ENCODE measurements at places on chromosomes 1 and 21.

DNA sequence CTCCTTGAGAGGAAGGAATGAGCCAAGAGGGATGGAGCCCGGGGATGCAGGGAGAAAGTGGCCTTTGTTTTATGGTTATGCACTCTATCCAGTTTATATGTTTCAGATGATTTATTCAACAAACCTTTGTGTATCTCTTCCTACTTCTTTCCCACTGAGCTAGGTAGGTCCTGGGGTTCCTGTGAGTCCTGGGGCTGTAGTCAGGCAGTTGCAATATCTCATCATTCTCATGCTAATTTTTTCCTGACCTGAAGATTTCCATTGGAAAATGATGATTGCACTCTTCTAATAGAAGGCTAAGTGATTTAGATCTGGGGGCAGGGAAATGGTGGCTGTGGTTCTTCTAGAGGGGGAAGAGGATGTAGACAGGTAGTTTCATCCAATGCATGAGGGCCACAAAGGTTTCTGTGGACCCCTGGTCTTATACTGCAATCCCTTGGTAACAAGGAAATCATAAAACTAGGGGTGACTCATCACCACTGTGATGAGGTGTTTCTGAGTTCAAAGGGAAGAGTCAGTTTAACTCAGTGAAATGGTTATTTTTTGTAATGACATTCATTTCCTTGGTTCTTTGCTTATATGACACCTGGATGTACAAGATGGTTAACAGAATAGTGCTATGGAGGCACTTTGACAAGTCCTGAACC lies 20.2 kb downstream of the B3GALT5 start:
- no peak for DNase-seq

- no peak for DNase-seq
These were observed 1.3 kb downstream of the MEF2D start for GRCh38 chr1:156499194-156499841.

- DNase-seq, result no peak
These were observed 313.4 kb upstream of the FMN2 start for GRCh38 chr1:239778208-239778813.

DNA sequence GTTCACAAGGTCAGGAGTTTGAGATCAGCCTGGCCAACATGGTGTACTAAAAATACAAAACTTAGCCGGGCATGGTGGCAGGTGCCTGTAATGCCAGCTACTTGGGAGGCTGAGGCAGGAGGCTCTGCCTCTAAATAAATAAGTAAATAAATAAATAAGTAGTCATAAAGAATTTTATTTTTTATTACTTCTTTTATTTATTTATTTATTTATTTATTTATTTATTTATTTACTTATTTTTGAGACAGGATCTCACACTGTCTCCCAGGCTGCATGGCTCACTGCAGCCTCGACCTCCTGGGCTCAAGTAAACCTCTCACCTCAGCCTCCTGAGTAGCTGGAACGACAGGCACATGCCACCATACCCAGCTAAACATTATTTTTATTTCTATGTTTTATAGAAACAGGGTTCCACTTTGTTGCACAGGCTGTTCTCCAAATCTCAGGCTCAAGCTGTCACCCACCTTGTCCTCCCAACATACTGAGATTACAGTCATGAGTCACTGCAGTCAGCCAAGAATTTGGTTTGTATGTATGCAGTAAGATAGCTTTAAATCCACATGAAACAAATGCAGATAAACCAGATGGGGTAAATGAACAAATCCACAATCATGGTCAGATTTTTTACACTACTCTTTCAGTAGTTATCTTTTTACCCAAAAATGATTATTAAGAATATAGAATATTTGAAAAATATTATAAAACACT lies 523.3 kb upstream of the RGS18 start:
- no peak for DNase-seq

- DNase-seq, result no peak
These were observed 79.7 kb upstream of the EFHD2 start for GRCh38 chr1:15330028-15330427.

DNA sequence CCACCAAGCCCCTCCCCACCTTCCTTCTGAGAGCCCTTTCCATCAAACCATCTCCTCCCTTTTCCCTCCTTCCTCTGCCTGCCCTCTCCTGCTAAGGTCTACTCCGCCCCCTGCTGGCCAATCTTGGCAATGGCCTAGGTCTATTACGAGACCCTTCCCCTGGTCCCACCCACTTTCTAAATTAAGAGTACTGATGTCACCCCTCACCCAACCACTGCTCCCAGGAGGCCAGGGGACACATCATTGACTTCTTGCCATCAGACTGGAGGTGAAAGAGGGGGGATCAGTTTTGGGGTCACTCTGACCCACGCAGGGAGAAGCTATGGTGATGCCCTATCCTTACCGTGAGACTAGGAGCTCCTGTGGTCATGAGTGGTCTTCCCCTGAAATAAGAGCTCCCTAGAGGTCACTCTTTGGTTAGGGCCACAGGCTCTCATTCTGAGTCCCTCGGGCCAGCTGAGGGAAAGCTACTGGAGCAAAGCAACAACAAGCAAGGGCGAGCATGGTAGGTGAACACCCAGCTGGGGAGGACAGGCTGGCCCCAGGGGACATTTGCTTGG lies 34.6 kb upstream of the S100A7 start:
- peak; percentile 80 for DNase-seq

GRCh38 chr1:14500912-14501311 lies 97.6 kb upstream of the KAZN start:
- DNase-seq, result no peak

DNA sequence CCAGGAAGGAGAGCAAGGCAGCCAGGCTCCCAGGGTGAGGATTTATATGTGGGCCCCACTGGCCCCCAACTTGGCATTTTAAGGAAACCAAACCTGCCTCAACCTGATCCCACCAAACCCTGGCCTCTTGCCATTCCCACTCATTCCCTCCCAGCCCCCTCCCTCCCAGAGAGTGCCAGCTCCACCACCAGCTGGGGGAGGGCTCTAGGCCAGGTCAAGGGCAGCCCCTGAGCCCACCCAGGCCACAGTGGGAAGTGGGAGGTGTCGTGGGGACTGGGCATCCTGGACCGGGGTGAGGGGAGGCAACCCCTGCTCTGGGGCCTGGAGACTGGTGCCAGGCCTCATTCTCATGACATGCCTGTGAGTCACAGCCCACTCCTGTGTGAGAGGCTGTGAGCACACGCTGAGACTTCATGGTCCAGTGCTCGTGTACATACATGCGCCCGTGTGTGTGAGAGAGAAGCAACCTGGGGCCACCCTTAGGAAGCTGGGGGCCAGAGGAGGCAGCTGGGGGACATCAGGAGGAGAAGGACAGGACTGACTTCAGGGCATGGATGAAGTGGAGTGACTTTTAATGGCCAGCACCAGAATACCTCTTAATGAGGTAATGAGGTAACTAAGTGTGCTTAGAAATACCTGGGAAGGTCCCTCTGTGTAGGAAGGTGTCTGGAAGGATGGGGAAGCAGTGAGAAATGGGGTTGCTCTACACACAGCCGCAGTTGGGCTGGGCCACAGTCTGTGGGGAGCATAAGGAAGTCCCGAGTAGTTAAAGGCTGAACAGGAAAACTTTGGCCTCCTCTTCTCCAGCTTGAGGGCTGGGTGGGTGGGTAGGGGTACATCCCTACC lies at the start of gene S100A2:
Gene S100A2 (minus strand): TSS at position 316 of the 846 bp plus-strand sequence. CDS start 1,967 bp downstream, outside the sequence.
- no peak for DNase-seq

GRCh38 chr1:229310833-229311232 lies 32.0 kb downstream of the CCSAP start:
- no peak for DNase-seq

DNA sequence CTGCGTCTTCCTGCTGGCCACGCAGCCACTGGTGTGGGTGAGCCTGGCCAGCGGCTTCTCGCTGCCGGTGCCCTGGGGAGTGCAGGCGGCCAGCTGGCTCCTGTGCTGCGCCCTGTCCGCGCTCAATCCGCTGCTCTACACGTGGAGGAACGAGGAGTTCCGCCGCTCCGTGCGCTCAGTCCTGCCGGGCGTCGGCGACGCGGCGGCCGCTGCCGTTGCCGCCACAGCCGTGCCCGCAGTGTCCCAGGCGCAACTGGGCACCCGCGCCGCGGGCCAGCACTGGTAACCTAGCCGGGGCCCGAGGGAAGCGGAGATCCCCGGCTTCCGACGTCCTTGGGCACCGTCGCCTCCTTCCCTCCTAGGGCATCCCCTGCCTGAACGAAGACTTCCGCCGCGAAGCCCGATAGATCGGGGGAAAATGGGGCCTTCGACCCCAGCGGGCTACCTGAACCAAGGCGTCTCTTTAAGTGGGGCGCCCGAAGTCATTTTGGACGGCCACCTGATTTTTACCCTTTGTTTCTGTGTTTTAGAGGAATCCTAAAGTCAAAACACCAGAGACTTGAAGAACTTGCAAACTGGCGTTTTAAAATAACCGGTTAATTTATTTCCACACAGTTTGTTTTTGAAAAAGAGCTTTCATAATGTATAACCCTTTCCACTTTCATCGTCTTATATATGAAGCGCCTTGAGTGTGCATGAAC lies 2.0 kb downstream of the GPR88 start:
- no peak for DNase-seq

DNA sequence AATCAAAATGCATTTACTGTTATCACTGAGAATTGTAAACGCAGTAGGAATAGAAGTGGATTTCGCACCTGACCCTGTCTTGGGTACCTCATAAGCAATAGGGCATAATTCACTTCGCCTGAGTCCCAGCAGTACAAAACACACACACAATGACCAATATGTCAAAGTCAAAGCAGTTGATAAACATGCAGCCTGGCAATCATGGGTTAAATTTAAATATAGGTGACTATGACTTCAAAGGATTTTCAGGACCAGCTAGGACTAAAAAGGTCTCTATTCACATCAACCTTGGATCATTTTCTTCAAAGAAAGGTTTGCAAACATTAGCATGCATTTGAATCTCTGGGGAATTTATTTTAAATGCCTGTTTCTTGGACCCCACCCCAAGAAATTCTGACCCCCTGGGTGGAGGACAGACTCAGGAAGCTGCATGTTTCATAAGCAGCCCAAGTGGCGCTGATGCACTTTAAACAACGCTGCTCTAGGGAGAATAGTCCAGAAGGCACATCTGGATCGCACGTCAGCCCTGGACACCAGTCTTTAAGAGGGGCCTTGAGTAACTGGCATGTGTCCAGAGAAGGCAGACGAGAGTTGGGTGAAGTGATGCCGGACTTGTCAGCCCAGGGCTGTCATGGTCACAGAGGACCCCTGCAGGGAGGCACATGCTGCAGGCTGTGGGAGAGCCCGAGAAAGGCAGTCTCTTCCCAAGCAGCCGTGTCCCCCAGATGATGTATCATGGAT lies 55.7 kb upstream of the EFHD2 start:
- DNase-seq, result peak; percentile 14

DNA sequence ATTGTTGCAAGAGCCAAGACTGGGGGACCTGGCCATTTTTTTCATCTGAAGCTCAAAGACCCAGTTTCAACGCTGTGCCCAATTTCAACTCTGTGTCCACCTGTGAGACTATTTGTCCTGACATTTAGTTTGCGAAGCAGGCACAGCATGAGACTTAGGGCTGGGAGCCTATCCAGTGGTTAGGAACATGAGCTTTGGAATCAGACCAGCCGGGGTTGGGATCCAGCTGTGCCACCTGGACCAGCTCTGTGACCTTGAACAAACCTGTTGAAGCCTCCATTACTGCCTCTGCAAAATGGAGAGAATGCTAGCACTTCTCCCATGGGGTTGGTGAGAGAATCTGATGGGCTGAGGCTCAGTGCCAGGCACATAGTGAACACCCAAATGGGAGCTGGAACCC lies 206.1 kb upstream of the TMEM51 start:
- no peak for DNase-seq

DNA sequence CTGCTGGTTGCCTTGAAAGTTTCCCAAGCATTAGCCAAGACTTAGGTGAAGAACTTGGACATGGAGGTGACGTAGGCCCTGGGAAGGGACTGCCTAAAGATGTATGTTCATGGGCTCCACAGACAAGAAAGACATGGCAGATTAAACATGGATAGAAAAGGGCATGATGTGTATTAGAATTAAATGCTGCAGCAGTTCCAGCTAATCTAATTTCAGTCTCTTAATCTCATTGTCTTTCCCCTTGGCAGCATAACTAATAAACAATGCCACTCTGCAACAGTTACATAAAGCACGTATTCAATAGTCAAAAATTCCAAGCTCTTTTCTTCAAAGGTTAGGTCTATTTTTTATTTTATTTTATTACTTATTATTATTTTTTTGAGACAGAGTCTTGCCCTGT lies 251.6 kb downstream of the KIF26B start:
- no peak for DNase-seq

DNA sequence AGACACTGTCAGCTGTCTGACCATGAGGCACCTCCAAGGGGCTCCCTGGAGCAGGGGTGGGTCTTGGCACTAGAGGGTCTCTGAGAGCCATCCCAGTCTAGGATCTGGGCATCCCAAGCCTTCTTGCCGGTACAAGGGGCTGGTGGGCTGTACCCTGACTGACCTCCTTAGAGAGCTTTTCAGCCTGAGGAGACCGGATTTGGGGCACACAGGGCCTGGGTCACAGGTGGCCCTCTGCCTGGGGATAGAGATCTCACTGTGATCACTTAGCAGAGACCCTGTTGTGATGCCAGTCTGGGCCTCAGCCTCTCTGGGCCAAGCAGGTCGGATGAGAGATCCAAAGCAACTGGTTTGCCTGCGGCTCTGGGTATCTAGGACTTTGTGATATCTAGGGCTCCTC lies 227.2 kb downstream of the TRABD2B start:
- no peak for DNase-seq

- no peak for DNase-seq
These were observed 397.6 kb downstream of the LRRIQ3 start for GRCh38 chr1:73800376-73800775.

GRCh38 chr1:159700312-159700711 lies 14.1 kb downstream of the CRP start:
- no peak for DNase-seq

GRCh38 chr1:214791961-214792360 lies 189.0 kb downstream of the CENPF start:
- DNase-seq, result no peak

GRCh38 chr21:30058928-30059327 lies 107.7 kb downstream of the CLDN17 start:
- DNase-seq, result no peak

- DNase-seq, result no peak
These were observed 129.5 kb upstream of the LRRC7 start for GRCh38 chr1:69438056-69438795.

Measured in COR-L47 (cell line).